Activated CD4-positive, alpha-beta T cell treated with anti-CD3 and anti-CD28 coated beads for 36 hours (primary cell): ENCODE measurements at places on chromosomes 16 and 17. TPM values are rescaled to one million over a fixed set of nuclear protein-coding genes. Genes with fewer than 3 reads are reported as not detected.

The SLC43A2 gene
- total RNA-seq, result 1.1 TPM

The KRT14 gene
- total RNA-seq, result not detected

The MT1M gene
- not detected for total RNA-seq

The AP2B1 gene
- total RNA-seq, result 184 TPM

The KRTAP1-5 gene
- not detected for total RNA-seq

The CPNE7 gene
- 17.3 TPM for total RNA-seq

The CASKIN2 gene
- 3.0 TPM for total RNA-seq

The IL21R gene
- 61.8 TPM for total RNA-seq

The EPOP gene
- total RNA-seq, result 31.8 TPM

The SNAI3 gene
- total RNA-seq, result 3.6 TPM

The TMEM106A gene
- 10.8 TPM for total RNA-seq

The SPATA22 gene
- total RNA-seq, result 1.6 TPM

The CTRB1 gene
- not detected for total RNA-seq

The CD300LG gene
- total RNA-seq, result not detected

The TEX14 gene
- 0.14 TPM for total RNA-seq

The CACNG3 gene
- not detected for total RNA-seq

The ORMDL3 gene
- total RNA-seq, result 64.9 TPM

The PRDM7 gene
- total RNA-seq, result not detected

The SEZ6 gene
- total RNA-seq, result not detected

The ITGB4 gene
- total RNA-seq, result 1.5 TPM

The KRTAP3-3 gene
- total RNA-seq, result not detected

The HEATR9 gene
- total RNA-seq, result 0.18 TPM

The CACNG5 gene
- not detected for total RNA-seq

The HID1 gene
- total RNA-seq, result 1.6 TPM
